Cardiac fibroblast (primary cell): ENCODE measurements at places on chromosomes 3 and 15.

DNA sequence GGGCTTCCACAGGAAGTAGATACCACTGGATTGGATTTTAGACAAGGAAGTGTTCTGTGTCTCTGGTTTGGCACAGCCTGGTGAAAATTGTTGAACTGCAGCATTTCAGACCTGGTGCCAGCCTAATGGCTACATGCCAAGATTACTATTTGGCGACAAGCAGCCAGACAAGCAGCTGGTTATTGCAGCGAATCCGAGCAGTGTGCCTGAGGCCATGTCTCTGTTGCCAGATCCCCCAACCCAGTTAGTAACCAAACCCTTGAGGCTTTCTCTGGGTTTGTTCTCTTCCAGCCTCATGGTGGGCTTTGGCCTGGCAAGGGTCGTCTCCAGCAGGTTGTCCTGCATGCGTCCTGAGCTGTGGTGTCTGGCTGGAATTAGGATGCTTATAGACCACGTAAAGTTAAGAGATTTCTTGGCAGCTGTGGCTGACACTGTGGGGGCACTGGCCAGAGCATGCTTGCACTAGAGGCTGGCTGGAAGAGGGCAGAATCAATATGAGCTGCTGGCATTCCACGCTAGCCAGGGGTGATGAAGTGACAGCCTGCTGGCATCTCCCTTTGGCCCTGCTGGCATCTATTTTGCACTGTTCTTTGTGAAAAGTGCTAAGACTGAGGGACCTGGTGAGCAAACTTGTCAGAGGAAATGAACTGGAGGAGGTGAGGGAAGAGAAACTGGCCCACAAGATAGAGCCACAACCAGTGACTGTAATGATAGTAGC, 172.6 kb downstream of the RBMS3 start:
- DNase-seq: no peak

DNA sequence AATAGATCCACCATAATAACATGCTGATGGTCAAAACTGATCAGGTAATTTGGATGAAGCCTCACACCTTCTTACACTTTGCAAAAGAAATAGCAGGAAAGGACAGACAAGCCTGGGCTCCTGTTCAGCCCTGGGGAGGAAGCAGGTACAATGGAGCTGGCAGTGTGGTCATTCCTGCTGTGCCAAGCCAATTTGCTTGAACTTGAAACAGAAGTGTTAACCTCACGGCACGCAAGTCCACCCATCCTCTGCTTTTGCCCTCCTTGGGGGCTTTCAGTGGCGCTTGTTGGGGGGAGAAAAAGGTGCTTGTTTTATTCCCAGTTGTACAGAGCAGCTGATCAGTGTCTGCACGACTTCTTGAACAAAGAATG, 36.8 kb upstream of the RFTN1 start:
- DNase-seq: no peak

DNA sequence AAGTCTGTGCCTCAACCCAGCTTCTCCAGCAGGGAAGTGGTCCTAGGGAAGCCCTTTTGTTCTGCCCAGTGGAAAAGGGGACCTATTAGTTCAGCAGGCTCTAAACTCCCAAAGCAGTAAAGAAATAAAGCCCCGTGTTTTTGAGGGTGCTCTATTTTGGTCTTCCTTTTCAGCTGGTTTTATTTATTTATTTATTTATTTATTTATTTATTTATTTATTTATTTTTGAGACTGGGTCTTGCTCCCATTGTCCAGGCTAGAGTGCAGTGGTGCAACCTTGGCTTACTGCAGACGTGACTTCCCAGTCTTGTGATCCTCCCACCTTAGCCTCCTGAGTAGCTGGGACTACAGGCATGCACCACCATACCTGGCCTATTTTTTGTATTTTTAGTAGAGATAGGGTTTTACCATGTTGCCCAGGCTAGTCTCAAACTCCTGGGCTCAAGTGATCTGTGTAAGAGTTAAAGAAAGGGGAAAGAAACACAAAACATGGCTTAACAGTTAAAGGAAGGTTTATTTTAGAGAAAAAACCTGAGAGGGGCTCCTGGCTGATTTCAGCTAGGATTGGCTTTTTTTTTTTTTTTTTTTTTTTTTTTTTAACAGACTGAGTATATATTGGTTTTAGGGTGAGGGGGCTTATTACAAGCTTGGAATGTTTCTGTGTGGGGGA, 154.6 kb downstream of the CLSTN2 start:
- no peak for DNase-seq

DNA sequence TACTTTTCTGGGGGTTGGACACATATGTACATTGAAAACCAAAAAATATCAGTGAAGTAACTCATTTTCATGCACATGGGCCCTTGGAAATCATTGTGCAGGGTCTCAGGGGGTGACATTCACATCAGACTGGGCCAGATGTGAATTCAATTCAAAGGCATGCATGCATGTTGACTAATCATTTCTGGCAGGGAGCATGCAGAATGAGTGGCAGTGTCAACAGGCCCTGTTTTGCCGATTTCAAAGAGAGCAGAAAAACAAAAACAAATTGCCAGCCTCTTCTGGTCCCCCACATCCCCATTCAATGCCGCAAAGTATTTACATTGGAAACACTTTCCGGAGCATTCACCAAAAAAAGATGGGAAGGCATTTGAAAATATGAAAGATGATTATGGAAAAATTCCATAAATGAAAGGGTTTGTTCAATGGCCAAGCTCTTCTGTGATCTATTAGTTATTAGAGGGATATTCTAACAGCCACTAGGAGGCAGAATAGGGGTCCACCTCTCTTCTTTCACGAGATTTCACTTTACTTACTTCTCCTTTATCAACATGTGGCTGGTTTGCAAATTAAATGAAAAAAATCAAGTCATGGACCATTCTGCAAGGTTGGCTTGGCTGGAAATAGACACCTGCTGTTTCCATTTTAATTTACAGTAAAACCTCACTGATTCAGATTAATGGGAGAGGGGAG, 119.9 kb upstream of the FEZF2 start:
- DNase-seq: no peak

GRCh38 chr3:150589759-150590158, 13.4 kb upstream of the SELENOT start:
- DNase-seq: peak; percentile 9

DNA sequence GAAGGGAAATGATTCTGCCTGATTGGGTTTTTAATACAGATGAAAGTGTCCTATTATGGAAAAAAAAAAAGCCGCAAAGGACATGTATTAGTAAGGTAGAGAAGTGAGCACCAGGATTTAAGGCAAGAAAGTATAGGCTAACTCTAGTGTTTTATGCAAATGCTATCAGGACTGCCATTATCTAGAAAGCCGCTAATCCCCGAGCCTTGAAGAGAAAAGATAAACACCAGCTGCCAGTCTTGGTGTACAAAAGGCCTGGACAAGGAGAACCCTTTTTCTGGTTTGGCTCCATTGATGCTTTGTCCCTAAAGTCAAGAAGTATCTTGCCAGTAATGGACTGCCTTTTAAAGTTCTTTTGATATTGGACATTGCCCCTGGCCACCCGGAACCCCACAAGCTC, 8.6 kb upstream of the TRIM59 start:
- DNase-seq: no peak

DNA sequence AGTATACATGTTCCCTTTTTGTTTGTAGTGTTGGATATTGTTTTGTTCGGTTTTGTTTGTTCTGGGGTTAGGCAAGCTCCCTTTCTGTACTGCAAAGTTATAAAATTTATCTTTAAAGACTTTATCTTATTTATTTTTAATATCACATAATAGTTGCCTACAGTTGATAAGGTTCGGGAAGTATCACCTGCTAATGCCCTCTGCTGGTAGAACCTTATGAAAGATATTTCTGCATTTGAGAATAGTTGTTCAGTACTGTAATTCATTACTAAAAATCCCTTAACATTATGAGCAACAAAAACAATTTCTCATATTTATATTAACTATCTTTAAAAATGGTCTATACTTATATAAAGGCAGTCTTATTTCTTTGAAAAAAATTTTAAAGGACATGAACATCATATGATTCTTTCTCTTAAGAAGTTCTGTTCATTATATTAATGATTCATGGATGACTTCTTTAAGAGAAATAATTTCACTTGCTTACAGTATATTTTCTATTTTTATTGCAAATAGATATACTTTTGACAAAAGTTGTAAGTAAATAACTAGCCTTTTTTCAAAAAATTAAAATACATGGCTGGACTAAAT, 1126.8 kb downstream of the SI start:
- DNase-seq: no peak

DNA sequence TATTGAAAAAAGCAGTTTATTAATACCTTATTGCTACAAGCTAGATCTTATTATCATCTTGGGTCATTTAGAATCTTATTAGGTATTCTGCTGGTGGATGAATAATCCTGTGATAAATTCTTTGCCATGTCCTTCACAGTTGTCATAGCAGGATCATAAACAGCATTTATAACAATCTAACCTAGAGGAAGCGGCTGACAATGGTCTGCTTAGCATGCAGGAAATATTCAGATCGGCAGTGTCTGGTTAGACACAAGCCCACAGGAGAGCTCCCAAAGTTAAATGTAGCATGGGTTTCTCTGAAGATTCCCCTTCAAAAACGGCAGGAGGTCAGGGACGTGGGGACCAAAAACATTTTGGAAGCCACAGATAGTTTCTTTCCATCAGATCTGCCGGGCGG, 179.3 kb downstream of the FOXB1 start:
- no peak for DNase-seq

GRCh38 chr3:179603831-179604230, 607 bp downstream of the MRPL47 start:
- DNase-seq: no peak

DNA sequence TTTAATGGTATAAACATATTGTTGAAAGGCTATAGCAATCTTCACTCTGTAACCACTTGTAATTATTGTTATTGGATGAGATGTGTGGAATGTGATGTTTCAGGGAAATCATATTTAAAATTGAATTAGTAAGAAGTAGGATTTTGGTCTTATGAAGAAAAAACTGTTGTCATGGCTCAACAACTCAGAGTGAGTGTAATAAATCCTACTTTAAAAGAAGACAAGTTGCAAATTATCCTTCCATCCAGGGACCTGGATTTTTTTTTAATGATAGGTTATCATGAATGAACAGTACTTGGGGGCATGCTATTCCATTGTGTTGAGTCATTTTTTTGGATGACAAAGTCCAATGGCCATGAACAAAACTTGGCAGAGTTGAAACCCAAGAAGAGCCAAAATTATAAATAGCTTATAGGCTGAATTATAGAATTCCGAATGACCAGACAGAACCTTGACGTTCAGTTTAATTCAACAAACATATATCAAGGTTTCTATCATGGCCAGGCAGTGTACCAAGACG, 625.5 kb upstream of the ZNF717 start:
- no peak for DNase-seq

GRCh38 chr3:122977746-122978466, 49.7 kb downstream of the SEMA5B start:
- peak; percentile 74 for DNase-seq

DNA sequence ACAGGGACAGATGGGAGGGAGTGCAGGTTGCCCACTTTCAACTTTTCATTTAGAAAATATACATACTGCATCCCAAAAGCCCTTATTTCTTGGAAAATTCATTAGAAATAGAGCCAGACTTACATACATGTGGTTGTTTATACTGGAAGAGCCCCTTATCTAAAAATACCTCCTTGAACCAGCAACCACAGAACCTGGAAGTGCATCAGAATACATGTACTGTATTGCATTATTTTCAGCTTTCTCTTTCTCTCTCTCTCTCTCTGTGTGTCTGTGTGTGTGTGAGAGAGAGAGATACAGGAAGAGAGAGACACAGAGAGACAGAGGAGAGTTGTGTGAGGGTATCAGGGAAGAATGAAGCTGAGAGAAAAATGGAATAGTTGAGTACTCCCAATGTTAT, 29.5 kb upstream of the LSAMP start:
- no peak for DNase-seq

- DNase-seq: no peak
Observed at GRCh38 chr3:128273109-128273840, 120.0 kb downstream of the EEFSEC start.

- no peak for DNase-seq
Observed at GRCh38 chr3:60192297-60193114, 1058.7 kb downstream of the FHIT start.

DNA sequence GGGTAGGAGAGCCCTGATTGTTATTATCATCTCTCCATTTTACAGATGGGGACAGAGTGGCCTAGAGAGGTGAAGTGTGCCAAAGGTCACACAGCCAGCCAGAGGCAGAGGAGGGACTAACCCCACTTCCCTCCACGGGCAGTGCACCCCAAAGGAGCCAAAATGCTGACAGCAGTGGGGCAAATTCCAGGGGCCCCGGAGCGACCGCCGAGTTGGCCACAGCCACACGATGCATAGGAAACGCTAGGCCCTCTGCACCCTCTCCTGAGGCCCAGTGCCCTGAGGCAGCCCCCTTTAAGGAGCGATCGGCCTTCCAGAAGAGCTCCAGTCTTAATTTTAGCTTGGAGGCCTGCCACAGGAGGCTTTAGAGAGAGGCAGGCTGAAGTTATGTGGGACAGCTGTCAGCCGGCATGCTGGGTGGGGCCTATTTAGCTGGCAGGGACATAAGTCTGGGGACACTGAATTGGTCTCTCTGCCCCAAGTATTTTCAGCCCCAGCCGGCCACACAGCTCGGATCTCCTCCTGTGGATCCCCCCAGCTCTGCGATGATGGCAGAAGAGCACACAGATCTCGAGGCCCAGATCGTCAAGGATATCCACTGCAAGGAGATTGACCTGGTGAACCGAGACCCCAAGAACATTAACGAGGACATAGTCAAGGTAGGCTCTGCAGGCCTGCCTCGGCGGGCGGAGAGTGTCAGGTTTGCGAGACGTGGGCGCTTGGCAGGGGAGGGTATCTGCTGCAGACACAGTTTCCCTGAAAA, at the start of gene CAV3:
TSS of gene CAV3 (plus strand) at position 471 of the 763 bp plus-strand sequence. CDS start at position 546, 75 bp downstream.
- no peak for DNase-seq

DNA sequence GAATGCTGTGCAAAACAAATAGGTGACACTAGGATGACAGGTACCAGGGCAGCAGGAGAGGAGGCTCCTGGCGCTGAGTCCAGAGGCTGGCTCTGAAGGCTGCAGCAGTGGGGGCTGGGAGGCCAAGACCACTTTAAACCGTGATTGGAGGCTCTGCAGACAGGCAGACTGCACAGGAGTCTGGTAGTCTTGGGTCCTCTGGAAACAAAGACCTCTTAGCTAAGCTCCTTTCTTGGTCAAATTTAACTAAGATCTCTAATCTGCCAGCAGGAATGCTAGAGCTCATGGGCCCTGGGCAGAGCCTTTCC, 4.4 kb upstream of the MUSTN1 start:
- DNase-seq: no peak

DNA sequence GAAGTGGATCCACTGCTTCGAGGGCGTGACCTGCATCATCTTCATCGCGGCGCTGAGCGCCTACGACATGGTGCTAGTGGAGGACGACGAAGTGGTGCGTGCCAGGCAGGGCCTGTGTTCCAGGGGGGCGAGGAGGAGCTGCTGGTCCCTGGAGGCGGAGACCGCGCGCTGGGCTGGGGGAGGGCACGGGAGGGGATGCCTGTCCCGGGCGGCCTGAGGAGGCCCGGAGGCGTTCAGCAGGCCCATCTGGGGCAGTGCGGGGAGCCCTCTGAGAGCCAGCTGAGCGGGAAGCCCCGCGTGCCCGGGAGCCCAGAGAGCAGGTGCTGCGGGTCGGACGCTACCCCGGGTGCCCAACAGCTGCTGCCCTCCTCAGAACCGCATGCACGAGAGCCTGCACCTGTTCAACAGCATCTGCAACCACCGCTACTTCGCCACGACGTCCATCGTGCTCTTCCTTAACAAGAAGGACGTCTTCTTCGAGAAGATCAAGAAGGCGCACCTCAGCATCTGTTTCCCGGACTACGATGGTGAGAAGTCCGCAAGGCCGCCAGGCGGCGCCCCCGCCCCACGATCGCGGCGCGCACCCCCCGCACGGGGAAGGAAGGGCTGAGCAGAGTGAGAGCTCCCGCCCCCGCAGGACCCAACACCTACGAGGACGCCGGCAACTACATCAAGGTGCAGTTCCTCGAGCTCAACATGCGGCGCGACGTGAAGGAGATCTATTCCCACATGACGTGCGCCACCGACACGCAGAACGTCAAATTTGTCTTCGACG, 2.9 kb downstream of the GNAT1 start:
- peak; percentile 68 for DNase-seq
